DMS53 (cell line): ENCODE measurements at places on chromosomes 3 and 15.

GRCh38 chr3:122427857-122428471 is 12.1 kb upstream of the WDR5B start:
- no peak for DNase-seq

- DNase-seq, result no peak
Measured at GRCh38 chr3:13040361-13041074, 32.7 kb downstream of the IQSEC1 start.

DNA sequence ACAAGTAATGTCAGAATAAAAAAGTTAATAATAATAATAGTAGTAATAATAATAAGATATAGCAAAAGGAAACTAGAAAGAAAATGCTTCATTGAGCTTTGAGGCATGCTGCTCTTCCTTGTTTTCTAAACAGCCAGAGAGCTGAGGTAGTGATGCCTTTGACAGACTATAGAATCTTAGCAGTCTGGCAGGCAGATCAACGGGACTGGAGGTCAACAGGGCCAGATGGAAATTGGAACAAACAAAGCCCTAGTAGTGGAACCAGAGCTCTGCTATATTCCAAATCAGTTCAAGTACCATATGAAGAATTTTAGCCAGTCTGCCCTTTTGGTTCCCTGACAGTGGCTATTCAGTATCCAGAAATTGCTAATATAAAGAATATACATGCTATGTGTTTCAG is 278.6 kb downstream of the NLGN1 start:
- no peak for DNase-seq

GRCh38 chr15:100772892-100773520 is 106.6 kb upstream of the ALDH1A3 start:
- DNase-seq, result no peak

GRCh38 chr15:25180606-25181292 is 226.0 kb downstream of the SNRPN start:
- DNase-seq, result no peak

DNA sequence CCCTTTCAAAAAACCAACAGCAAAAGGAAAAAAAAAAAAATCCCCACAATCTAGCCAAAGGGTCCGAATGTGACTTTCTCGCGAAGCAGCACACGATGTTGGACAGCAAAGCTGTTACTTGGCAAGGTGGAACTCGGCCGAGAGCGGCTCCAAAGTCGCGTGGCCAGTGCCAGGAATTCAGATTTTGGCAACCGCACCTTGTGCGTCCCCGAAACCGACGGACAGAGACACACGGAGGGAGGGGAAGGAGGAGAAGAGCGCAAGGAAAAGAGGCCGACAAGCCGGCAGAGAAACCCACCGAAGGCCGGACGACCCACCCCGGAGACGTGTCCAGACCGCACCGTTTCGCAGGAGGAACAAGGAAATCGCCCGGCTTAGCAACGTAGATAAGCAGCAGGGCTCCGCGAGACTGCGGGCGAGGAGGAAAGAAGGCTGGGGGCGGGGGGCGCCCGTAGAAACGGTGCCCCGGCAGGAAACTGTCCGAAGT is 517.3 kb downstream of the MECOM start:
- DNase-seq, result peak; percentile 45

GRCh38 chr3:161548301-161548700 is 51.7 kb downstream of the OTOL1 start:
- peak; percentile 22 for DNase-seq

GRCh38 chr3:194277104-194277785 is 73.9 kb downstream of the CPN2 start:
- no peak for DNase-seq
